Thymus (tissue), 14 donors: ENCODE measurements at places on chromosomes 2 and 18. TPM values are rescaled to one million over a fixed set of nuclear protein-coding genes. Genes with fewer than 3 reads are reported as not detected.

Gene POTEE
- total RNA-seq, result 0.05 TPM

Gene LHCGR
- total RNA-seq, result 0.05 TPM

Gene IL1B
- 3.4 TPM for total RNA-seq

Gene GPAT2
- 0.38 TPM for total RNA-seq

DNA sequence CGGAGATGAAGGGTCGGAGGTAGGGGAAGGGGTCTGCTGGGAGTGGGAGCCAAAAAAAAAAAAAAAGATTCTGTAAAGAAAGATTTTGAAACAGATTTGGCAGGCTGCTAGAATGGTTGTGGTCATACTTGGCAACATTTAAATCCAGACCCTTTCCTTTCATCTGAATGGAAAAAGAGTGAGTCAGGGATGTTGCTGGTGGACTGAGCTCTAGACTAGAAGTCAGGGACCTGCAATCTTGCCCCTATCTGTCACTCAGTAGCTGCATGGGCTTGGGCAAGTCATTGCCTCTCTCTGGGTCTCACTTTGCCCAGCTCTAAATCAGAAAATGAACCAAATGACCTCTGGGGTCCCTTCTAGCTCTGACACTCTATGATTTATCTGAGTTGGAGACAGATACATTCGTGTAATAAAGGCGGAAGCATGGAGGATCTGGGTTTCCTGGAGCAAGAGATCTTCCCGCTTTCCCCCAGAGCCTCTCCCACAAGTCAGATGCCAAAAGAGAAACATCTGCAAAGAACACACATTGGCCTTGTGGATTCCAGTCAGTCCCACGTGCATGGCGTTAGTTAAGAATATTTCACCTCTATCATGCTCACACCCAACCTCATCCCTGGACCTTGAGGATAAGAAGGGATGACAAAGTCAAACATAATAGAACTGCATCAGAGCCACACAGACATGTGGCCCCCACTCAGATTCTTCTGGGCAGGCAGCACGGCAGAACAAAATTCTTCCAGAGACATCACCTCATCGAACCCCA lies 58.5 kb downstream of the ADD2 start:
- H3K4me3 ChIP-seq, result no peak overlapping the region
- H3K27me3 ChIP-seq, result peaks cover 3% of the 10 kb centered on the region
- DNase-seq, result no peak
- H3K27ac ChIP-seq, result no peak overlapping the region

GRCh38 chr2:96143848-96144480 lies 1.3 kb downstream of the DUSP2 start:
- peaks cover 2% of the 10 kb centered on the region for H3K27me3 ChIP-seq
- H3K36me3 ChIP-seq, result peaks cover 33% of the 10 kb centered on the region
- H3K4me3 ChIP-seq, result peak overlapping the region; percentile 75
- peaks cover 45% of the 10 kb centered on the region for H3K4me1 ChIP-seq
- peak overlapping the region; percentile 99 for H3K27ac ChIP-seq

GRCh38 chr18:43893001-43893637 lies 615.8 kb upstream of the SYT4 start:
- no peaks in the 10 kb centered on the region for H3K36me3 ChIP-seq
- DNase-seq, result no peak
- H3K4me3 ChIP-seq, result no peak overlapping the region
- no peak overlapping the region for H3K27ac ChIP-seq

DNA sequence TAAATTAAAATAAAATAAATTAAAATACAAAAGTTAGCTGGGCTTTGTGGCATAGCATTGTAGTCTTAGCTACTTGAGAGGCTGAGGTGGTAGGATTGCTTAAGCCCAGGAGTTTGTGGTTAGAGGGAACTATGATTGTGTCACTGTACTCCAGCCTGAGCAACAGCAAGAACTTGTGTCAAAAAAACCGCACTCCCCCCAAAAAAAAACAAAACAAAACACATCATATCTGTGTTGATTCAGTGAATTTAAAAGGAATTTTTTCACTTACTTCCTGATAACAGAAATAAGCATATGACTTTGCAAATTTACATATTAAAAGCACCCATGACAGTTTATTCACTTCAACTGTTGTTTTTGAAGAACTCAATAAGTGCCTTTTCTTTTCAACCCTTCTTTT lies 68.1 kb upstream of the PELI1 start:
- H3K36me3 ChIP-seq, result no peaks in the 10 kb centered on the region
- no peak overlapping the region for H3K4me3 ChIP-seq
- DNase-seq, result no peak
- H3K4me1 ChIP-seq, result peaks cover 3% of the 10 kb centered on the region

DNA sequence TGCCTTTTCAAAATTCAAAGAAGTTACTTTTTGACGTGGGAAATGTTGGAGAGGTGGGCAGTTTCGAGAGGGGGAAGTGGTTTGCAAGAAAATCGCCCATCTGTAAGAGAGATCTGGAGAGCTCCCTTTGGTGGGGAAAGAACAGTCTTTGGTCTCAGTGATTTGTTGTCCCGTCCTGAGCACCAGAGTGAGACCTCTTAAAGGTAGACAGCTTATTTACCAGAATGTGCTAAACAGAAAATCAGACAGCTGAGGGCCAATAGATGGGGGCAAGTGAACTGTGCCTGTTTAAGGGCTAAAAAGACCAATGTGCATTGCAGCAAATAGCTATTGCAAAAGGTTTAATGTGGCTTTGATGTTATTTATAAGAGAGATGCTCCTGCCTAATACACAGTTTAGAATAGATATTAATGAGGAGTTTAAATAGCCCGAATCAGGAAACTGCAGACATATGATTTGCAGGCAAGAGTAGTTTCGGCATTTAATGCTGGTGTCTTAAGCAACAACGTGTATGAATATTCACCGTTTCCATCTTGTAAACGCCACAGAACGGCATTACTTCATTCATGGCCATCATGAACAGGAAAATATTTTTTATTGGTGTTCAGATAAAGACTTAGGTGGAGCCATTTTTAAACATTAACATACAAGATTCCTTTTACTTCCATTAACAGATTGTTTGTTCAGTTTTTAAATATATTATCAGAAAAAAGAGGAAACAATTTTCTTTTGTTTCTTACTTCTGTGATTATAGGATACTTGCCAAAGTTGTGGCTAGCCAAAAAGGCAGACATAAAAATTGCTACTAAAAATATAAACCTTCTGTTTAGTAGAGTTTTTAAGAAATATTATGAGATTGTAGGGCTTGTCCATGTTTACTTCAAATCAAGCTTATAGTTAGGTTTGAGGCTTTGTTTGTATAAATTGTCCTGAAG lies 29.6 kb downstream of the ARHGAP15 start:
- no peak for DNase-seq
- H3K27ac ChIP-seq, result no peak overlapping the region
- no peak overlapping the region for H3K4me3 ChIP-seq

DNA sequence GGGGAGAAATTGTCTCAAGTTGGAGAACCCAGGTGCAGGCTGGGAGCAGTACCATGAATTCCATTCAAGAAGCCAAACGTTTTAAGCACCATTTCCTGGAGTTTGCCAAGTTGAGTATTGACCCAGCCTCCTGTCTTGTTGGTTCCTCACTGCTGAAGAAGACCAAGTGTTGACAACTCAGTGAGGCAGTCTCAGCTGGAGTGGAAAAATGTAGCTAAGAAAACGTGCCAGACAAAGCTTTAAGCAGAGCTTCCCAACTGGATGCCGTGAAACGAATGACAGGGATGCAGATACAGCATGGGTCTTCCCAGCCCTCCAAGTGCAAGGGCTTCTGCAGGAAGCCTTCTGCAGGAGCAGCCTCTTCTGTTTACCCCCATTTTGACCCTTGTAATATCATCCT lies 778 bp upstream of the INPP1 start:
- H3K27ac ChIP-seq, result peak overlapping the region; percentile 43
- H3K27me3 ChIP-seq, result no peaks in the 10 kb centered on the region
- H3K4me3 ChIP-seq, result no peak overlapping the region
- DNase-seq, result no peak

- H3K27ac ChIP-seq, result no peak overlapping the region
These were observed 30.9 kb downstream of the RTP5 start for GRCh38 chr2:241900251-241901017.

DNA sequence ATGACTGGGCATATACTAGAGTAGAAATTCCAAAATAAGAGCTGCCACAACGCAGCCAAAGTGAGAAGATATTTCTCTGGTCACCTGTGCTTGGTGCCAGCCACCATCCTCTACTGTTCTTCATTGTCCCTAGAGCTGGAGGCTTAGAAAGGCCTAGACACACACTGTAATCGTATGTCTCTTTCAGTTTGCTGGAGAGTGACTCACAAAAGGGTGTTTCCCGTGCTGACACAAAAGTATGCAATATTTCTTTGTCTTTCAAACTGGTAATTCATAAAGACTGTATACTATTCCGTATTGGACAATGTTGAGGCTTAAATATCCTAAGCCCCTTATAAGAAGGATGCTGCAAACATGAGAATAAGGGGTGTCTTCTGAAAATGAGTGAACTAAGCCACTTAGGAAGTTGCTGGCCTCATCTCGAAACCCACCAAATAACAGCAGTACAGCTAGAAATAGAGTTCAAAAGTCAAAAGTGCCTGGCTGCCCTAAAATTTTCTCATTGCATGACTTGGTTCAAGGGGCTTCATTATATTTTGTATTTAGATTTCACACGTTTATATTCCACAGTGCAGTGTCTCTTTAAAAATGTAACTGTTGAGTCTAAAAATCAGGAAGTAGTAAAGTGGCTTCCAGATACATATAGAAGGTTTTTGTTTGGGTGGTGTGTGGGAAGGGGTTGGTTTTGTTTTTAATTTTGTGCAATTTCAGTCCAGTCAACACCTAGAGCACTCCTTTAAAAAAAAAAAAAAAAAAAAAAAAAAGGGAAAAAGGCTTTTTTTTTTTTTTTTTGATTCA lies 601.1 kb downstream of the ARHGAP15 start:
- H3K36me3 ChIP-seq, result peaks cover 6% of the 10 kb centered on the region
- DNase-seq, result no peak
- no peak overlapping the region for H3K4me3 ChIP-seq
- no peaks in the 10 kb centered on the region for H3K4me1 ChIP-seq
- H3K27ac ChIP-seq, result no peak overlapping the region

- H3K4me3 ChIP-seq, result no peak overlapping the region
- DNase-seq, result no peak
- no peak overlapping the region for H3K27ac ChIP-seq
- H3K36me3 ChIP-seq, result no peaks in the 10 kb centered on the region
These were observed 45.9 kb downstream of the HS1BP3 start for GRCh38 chr2:20604951-20605381.

- no peaks in the 10 kb centered on the region for H3K36me3 ChIP-seq
- H3K4me1 ChIP-seq, result no peaks in the 10 kb centered on the region
- no peak overlapping the region for H3K27ac ChIP-seq
- DNase-seq, result no peak
- H3K4me3 ChIP-seq, result no peak overlapping the region
These were observed 10.1 kb upstream of the BOK start for GRCh38 chr2:241548451-241548835.
